ENCODE measurements at places on chromosomes 12 and 14.

GRCh38 chr14:67141146-67141900, 47.9 kb upstream of the GARIN2 start:
- DNase-seq, result no peak

DNA sequence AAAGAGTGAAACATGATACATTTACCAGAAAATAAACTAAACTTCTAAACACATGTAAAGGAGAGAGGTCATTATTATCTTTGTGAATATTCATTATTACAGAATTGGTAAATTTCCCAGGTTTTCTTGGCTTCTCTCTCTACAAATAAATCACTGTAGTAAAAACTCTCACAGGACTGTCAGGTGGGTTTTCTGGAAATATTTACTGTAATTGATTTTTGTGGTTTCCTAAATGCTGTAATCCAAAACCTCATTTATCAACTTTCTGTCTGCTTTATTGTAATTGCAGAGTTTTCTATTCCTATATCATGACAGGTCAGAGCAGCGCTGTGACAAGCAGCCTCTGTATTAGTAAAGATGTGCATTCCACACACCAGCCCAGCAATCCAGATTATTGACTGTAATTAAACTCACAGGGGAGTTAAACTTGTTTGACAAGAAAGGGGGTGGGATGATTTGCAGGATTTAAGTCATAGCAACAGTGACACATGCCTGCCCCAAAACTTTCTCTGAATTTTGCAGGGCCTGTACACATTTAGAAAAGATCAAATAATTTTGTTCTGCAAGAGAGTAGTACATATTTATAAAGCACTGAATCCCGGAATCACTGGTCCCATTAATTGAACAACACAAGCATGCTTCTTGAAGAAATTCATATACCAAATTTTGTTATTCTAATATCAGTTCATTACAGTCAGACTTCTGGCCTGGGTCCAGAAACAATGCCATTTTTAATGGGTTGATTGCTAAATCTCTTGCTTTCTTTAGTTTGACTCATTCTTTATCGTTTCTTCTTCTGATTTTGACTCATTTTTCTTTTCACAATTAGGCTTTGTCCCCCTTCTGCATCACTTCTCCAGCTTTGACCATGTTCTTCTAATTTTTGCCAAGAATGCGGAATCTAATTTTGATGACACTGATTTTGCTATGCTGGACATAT, 42.2 kb downstream of the PTPRO start:
- DNase-seq, result no peak

DNA sequence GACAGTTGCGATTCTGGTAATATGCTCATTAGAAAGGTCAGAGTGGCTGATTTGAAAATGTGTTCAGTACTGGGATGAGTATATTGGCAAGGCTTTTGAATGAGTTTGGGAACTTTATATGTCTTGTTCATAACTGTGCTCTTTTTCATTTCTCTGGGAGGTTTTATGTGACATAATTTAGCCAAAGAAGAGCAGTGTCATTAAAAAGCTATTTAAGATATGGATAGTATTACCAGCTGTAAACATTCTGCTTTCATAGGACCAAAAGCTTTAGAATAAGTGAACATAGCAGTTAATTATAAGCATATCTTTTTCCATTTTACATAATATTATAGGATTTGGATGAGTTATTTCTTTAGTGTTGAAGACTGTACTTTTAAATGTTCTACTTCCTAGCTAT, 260.4 kb downstream of the TTC6 start:
- DNase-seq, result no peak

DNA sequence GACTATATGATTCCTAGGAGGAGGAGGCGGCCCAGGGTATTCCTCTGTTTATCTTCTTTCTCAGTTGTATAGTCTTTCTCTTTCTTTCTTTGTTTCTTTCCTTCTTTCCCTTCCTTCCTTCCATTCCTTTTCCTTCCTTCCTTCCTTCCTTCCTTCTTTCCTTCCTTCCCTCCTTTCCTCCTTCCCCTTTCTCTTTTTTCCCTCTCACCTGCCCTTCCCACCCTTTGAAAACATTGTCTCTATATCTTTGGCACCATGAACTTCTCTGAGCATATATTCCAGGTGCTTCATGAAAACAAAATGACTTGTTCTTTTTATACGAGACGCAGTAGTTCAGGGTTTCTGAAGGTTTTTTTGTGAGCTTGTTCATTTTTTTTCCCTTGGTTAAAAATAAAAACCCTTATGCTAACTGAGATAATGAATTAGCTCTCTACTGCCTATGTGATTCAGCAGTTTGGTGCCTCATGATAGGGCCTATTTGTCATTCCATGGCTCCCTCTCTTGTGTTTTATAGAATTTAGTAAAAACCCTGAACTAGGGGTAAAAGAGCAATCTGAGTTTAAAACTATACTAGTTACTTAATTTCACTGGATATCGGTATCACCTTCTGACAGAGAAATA, 3.2 kb upstream of the TESPA1 start:
- DNase-seq, result no peak

GRCh38 chr12:77299001-77299400, 233.6 kb upstream of the E2F7 start:
- no peak for DNase-seq

DNA sequence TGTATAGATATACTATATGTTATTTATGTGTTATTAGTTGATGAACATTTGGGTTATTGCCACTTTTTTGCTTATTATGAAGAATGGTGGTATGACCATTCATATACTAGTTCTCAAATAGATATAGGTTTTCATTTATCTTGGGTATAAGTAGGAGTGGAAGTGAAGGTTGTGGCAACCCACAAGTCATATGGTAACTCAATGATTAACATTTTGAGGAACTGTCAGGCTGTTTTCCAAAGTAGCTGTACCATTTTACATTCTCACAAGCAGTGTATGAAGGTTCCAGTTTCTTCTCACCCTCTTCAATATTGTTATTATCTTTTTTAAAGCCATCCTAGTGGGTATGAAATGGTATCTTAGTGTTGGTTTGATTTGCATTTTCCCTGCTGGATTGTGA, 19.0 kb upstream of the MSRB3 start:
- DNase-seq, result no peak

DNA sequence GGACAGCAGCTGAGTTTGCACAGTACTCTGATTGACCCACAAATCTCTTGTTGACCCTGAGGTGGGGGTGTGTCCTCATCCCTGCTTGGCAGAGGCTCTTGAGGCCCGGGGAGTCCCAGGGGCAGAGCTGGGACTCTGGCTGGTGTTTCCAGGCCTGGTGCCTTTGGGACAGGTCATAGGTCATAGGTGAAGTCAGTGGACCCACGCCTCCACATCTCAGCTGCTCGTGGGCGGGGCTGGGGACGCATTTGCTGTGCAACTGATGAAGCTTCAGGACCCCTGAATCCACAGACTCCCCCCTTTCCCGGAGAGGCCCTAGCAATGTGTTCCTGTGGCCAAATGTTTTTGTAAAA, 408 bp upstream of the CACNA2D4 start:
- no peak for DNase-seq

GRCh38 chr12:90958347-90958746, 3.4 kb upstream of the CCER1 start:
- DNase-seq, result no peak

- no peak for DNase-seq
Measured at GRCh38 chr14:65704437-65704836, 291.9 kb downstream of the FUT8 start.

DNA sequence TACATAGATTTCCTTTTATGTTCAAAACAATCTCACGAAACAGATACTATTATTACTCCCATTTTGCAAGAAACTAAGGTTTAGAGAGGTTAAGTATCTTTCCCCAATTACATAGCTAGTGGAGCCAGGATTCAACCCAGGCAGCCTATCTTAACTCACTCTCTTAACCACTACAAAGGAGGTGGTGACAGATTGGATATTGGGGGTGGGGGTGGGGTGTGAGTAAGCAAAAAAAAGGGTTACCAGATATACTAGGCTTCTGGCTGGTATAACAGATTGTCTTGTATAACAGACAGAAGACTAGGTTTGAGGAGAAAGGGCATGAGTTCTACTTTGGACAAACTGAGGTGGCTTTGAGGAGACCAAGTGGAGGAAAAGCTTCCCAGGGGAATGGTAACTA, 2.1 kb downstream of the GMFB start:
- DNase-seq, result no peak

GRCh38 chr12:132069336-132069985, 74.7 kb downstream of the DDX51 start:
- DNase-seq, result no peak

- DNase-seq, result no peak
Measured at GRCh38 chr14:54253195-54253947, 143.4 kb upstream of the CDKN3 start.

GRCh38 chr12:108714866-108715265, 16.5 kb downstream of the CORO1C start:
- DNase-seq, result no peak

- no peak for DNase-seq
Measured at GRCh38 chr14:69880893-69881292, 1.7 kb downstream of the SMOC1 start.

DNA sequence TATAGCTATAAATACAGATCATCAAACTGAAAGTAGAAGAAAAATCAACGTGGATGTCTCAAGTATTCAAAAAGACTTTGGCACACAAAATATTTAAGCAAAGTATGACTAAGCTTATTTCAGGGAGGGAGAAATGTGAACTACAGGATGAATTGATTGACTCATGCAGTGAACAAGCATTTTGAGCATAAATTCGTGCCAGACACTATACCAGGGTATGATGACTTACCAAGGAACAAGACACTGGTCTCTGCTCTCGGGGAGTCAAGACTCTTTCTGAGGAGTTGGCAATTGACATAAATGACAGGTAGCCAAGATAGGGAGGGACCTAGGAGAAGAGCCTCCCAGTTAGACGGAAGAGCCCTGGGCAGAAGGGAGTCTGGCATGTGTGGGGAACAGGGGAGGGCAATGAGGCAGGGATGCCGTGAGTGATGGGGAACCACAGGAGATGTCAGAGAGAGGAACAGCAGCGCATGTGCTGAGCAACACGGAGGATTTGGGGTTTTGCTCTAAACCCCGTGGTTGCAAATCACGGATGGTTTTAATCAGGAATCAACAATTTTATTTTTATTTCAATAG, 115.2 kb downstream of the TMEM132D start:
- no peak for DNase-seq

DNA sequence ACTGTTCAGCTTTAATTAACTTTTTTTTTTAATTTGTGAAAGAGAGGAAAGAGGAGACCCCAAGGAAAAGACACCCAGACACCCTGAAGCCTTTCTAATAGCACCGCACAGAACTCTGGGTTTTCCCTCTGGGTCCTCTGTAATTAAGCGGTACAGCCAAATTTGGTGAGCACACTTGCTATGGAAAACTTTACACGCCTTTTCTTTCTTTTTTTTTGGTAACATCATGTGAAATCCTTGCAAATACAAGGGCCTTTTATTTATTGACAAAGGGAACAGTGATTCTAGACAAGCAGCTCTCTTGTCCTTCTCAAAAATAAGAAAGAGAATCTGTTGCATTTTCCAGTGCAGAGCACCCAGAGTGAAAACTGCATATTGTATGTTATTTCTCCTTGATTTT, 44.4 kb upstream of the CPM start:
- DNase-seq, result no peak

DNA sequence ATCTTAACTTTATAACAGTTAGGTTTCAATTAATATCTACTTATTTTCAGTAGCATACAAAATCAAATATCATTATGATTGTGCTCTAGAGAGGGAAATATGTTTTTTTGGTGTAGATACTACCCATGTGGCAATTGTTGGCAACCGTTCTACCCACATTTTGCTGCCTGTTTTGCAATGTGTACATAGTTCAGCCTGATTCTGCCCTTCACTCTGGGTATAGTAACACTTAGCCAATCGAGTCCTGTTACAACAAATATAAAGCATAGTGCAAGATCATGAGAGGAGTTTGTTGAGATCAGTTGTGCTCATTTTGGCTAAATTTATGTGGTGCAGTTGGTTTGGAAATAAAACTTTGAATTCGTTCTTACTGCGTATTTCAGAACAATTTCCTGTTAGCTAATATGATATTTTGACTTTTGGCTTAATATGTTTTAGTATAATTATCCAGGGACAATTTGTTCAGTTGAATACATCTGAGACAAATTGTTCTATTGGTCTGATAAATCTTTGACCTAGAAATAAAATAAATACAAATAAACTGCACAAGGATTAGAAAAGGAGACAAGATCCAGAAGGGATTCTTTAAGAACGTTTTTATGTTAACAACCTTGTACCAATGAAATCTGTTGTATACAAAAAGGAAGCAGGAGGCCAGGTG, 76.9 kb downstream of the ATF7IP start:
- no peak for DNase-seq
